ENCODE measurements at places on chromosomes 4 and X.

DNA sequence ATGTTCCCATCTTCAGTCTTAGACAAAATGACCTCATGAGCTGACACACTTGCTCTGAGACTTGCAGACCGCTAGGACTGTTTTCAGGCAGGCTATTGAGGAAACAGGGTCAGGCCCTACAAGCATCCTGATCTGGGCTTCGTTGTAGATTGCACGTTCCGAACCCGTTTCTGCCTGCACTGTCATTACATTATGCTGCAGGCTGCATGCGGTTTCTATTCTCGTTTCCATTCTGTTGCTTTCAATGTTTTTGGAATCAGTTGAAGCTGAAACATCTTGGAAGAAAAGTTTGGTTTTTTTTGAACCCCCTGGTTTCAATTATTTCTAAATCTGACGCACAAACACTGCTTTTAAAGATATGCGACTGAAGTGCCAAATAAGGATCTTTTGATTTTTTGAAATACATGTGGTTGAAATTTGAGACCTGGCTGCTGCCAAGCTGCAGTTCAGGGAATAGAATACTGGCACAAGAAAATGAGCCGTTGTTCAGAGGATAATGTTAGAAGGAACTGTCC lies 716.1 kb upstream of the INTU start:
- no peak for DNase-seq

- DNase-seq: no peak
These were observed 68.2 kb downstream of the DMP1 start for GRCh38 chr4:87718217-87718835.

GRCh38 chrX:55452833-55453124 lies 852 bp downstream of the MAGEH1 start:
- no peak for DNase-seq

GRCh38 chrX:3940000-3940610 lies 226.7 kb upstream of the PRKX start:
- DNase-seq: peak; percentile 2

GRCh38 chr4:36651253-36651652 lies 369.8 kb downstream of the DTHD1 start:
- no peak for DNase-seq

- no peak for DNase-seq
These were observed 35.5 kb upstream of the AMELX start for GRCh38 chrX:11257711-11258110.
